Activated CD4-positive, alpha-beta memory T cell treated with anti-CD3 and anti-CD28 coated beads for 36 hours (primary cell): ENCODE measurements at places on chromosomes 5 and 9. TPM values are rescaled to one million over a fixed set of nuclear protein-coding genes. Genes with fewer than 3 reads are reported as not detected.

GRCh38 chr5:88558366-88558765, 289.7 kb upstream of the TMEM161B start:
- no peaks in the 10 kb centered on the region for H3K36me3 ChIP-seq
- no peak overlapping the region for H3K27ac ChIP-seq
- H3K4me1 ChIP-seq, result no peaks in the 10 kb centered on the region
- DNase-seq, result no peak

The WNT8A gene
- not detected for total RNA-seq

DNA sequence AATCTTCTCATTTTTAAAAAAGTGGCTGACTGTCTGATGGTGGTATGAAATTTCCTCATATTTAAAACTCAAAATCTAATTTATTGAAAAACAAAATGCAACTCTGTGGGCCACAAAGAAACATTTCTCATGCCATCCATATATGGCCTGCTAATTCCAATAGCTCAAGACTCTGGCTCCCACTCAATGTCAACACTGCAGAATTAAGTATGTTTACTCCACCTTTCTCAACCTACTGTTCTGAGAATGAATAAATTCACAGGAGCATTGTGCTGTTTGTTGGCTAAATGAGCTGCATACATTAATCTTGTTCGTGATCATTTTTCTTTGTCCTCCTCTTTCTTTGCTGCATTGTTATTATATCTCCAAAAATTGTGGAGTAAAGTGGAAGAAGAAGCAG, 79.5 kb upstream of the GABRG2 start:
- no peak overlapping the region for H3K27ac ChIP-seq
- no peaks in the 10 kb centered on the region for H3K36me3 ChIP-seq
- H3K4me3 ChIP-seq, result no peak overlapping the region
- H3K27me3 ChIP-seq, result no peaks in the 10 kb centered on the region
- DNase-seq, result no peak

DNA sequence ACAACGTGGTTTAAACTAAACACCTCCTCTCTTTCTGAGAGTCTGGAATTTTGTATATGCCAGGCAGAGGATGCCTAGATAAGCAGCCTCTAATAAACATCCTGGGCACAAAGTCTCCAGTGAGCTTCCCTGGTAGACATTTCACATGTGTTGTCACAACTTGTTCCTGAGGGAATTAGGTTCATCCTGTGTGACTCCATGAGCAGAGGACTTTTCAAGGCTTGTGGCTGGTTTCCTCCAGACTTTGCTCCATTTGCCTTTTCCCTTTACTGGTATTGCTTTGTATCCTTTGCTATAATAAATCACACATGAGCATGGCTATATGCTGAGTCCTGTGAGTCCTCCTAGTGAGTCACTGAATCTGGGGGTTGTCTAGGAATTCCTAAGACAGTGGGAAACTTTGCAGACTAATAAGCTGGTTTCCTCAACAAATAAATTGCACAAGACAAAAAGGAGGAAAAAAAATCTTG, 77.4 kb downstream of the NR2F1-AS1 start:
- H3K36me3 ChIP-seq, result no peaks in the 10 kb centered on the region
- H3K4me3 ChIP-seq, result no peak overlapping the region
- peaks cover 6% of the 10 kb centered on the region for H3K27me3 ChIP-seq
- no peak for DNase-seq

DNA sequence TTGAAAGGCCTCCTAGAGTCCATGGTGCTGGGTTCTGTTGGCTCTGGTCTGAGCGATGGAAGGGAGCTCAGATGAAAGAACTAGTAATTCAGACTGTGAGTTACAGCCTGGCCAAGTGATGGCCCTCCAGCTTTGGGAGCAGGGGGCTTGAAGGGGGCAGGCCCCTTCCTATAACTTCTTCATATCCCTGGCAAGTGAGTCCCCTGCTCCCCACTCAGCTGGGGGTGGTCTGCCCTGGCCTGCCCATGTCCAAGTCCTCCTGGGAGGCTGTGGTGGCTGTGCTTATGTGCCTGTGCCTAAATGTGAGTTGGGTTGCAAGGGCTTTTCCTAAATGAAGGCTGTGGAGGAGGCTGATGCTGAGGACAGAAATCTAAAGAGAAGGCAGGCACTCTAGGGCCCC, 80.1 kb downstream of the MACROH2A1 start:
- H3K27ac ChIP-seq, result no peak overlapping the region
- DNase-seq, result no peak
- H3K4me1 ChIP-seq, result no peaks in the 10 kb centered on the region
- H3K36me3 ChIP-seq, result no peaks in the 10 kb centered on the region
- no peaks in the 10 kb centered on the region for H3K27me3 ChIP-seq

The PCDHB9 gene
- not detected for total RNA-seq

DNA sequence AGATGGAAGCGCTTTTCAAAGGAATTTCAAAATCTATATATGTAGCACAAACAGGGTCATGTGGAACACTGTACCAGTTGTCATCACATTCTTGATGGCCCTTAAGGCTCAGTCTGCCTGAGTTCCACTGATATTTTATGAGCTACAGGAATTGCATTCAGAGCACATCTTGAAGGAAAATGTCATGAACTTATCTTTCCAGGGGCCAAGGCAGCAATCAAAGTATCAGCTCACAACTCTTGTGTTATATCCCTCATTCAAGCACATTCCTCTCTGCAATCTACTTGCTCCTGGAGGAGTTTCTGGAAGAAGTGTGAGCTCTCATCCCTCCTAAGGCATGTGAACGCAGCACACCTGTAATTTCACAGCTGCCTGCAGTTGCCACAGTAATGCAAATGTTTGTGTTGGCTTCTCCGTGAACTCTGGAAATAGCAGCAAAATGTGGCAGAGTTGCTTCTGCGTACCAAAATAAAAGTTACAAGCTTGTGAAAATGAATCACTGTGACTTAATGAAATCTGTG, 89.7 kb upstream of the EQTN start:
- no peak overlapping the region for H3K27ac ChIP-seq
- DNase-seq, result no peak
- no peaks in the 10 kb centered on the region for H3K36me3 ChIP-seq
- no peak overlapping the region for H3K4me3 ChIP-seq
- no peaks in the 10 kb centered on the region for H3K27me3 ChIP-seq

The ZER1 gene
- 18.0 TPM for total RNA-seq

The ARHGEF28 gene
- total RNA-seq, result 0.05 TPM

DNA sequence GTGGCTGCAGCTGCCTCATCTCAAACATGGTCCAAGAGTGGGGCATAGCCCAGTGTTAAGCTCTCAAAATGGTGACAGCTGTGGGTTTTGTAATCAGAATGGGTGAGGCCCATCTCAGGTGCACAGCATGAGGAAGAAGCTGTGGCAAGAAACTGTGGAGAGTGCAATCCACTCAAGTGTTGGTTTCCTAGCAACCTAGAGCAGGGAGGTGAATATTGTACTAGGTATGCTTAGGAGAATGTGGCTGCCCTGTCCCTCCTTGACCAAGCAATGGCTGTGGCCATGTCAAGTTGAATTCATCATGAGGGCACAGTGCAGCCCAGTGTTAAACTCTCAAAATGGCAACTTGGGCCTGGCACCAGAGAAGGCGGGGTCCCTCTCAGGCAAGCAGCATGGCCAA, 160.5 kb upstream of the KCNN2 start:
- H3K27ac ChIP-seq, result no peak overlapping the region
- H3K4me1 ChIP-seq, result no peaks in the 10 kb centered on the region
- no peak for DNase-seq
- H3K4me3 ChIP-seq, result no peak overlapping the region
- no peaks in the 10 kb centered on the region for H3K27me3 ChIP-seq

The EGR1 gene
- total RNA-seq, result 64.2 TPM

DNA sequence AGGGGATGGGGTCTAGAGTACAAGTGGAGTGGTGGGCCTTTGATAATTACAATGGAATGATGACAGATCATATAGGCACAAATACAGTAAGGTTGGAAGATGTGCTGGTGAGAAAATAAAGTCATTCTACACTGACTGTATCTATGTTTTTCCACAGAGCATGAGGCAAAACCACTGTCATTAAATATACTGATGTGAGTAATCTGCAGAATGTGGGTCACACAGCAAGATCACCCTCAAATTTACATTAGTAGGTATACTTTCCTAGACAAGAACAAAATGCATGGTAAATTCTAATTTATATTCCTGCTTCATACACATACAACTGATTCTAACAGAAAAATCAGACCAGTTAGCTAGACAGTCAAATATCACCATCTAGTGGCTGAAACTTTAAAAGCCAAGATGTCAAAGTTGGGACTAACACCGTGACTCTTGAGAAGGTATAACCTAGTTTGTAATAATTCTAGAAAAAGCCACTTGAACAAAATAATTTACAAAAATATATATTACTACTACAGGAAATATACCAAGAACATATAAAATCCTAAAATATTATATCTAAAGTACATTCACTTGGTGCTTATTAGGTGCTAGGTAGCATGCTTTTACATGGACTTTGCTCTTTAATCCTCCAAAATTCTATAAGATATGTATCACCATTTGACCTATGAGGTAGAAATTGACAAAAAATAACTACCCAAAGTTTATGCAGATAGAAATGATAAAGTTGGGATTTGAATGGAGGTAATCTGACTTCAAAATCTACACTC, 19.5 kb downstream of the TTC33 start:
- peaks cover 25% of the 10 kb centered on the region for H3K36me3 ChIP-seq
- DNase-seq, result no peak
- no peaks in the 10 kb centered on the region for H3K27me3 ChIP-seq
- H3K27ac ChIP-seq, result no peak overlapping the region

GRCh38 chr5:93674866-93675459, 66.4 kb downstream of the POU5F2 start:
- H3K27ac ChIP-seq, result no peak overlapping the region
- H3K4me1 ChIP-seq, result no peaks in the 10 kb centered on the region
- no peaks in the 10 kb centered on the region for H3K27me3 ChIP-seq
- DNase-seq, result no peak
- H3K4me3 ChIP-seq, result no peak overlapping the region

GRCh38 chr9:18404434-18405029, 69.4 kb upstream of the ADAMTSL1 start:
- H3K4me3 ChIP-seq, result no peak overlapping the region
- no peak overlapping the region for H3K27ac ChIP-seq
- no peak for DNase-seq
- no peaks in the 10 kb centered on the region for H3K4me1 ChIP-seq
- H3K27me3 ChIP-seq, result no peaks in the 10 kb centered on the region
- H3K36me3 ChIP-seq, result no peaks in the 10 kb centered on the region

GRCh38 chr5:150068472-150068871, 17.9 kb downstream of the CSF1R start:
- peaks cover 12% of the 10 kb centered on the region for H3K4me1 ChIP-seq
- peaks cover 2% of the 10 kb centered on the region for H3K27me3 ChIP-seq
- H3K4me3 ChIP-seq, result no peak overlapping the region
- DNase-seq, result no peak
- no peak overlapping the region for H3K27ac ChIP-seq

DNA sequence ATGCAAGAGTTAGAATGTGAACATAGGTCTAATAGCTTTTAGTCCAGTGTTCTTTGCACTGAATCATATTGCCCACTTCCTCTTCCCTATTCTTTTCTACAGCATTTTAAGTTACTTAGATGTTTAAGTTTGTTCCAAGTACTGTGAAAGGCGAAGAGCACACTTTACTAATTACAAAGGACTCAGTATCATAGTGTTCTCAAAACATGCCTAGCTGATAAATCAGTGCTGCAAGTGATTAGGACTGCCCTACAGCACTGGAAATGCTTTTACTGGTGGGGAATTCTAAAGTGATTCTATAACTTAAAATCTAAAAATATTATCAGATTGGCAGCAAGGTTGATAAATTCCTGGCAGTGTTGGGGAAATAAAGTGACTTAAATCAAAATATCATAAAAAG, 177.9 kb upstream of the KCNN2 start:
- no peak overlapping the region for H3K27ac ChIP-seq
- DNase-seq, result no peak
- H3K36me3 ChIP-seq, result no peaks in the 10 kb centered on the region
- H3K4me3 ChIP-seq, result no peak overlapping the region
- H3K27me3 ChIP-seq, result no peaks in the 10 kb centered on the region

DNA sequence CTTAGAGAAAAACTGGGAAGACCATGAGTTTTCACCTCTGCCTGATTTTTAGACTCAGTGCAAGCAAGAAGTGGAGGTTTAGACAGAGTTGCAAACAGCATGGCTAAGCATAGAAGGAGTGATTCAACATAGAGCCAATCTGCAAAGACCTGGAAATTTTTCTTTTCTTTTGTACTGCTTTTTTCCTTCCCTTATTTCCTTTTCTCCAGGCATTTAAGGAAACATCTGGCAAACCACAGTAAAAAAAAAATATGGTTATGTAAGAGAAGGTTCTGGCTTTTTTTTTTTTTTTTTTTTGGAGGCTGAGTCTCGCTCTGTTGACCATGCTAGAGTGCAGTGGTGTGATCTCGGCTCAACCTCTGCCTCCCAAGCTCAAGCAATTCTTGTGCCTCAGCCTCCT, 16.6 kb upstream of the DCAF12 start:
- no peak overlapping the region for H3K27ac ChIP-seq
- peaks cover 4% of the 10 kb centered on the region for H3K4me1 ChIP-seq
- no peaks in the 10 kb centered on the region for H3K36me3 ChIP-seq
- H3K4me3 ChIP-seq, result no peak overlapping the region

DNA sequence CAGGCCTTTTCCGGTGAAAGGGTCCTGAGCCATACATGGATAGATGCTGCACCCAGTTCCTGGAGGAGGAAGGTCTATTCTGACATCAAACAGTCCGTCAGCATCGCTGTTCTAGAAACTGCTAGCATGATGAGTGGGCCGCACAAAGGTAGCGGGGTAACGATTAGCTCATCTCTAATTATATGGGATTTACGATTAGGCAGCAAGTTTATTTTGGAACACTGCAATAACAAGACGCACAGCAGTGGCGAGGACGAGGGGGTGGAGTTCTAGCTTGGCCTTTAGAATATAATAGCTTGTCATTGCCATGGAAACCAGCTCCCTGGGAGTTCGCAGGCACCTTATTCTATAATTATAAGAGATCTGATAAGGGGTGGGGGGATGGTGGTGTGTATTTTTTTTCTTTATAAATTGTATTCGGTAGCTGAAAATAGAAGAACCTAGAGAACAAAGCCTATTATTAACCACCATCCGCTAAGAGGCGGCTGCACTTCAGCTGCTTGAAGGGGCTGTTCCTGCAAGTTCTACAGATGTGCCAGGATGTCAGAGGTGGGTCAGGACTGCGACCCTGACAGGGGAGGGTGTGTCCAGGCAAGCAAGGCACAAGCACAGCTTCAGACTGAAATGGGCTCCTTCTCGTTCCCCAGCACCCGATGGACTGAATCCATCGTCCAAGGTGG, 311.0 kb downstream of the AGTPBP1 start:
- no peaks in the 10 kb centered on the region for H3K36me3 ChIP-seq
- H3K4me3 ChIP-seq, result no peak overlapping the region
- DNase-seq, result no peak

The GRXCR2 gene
- total RNA-seq, result not detected

DNA sequence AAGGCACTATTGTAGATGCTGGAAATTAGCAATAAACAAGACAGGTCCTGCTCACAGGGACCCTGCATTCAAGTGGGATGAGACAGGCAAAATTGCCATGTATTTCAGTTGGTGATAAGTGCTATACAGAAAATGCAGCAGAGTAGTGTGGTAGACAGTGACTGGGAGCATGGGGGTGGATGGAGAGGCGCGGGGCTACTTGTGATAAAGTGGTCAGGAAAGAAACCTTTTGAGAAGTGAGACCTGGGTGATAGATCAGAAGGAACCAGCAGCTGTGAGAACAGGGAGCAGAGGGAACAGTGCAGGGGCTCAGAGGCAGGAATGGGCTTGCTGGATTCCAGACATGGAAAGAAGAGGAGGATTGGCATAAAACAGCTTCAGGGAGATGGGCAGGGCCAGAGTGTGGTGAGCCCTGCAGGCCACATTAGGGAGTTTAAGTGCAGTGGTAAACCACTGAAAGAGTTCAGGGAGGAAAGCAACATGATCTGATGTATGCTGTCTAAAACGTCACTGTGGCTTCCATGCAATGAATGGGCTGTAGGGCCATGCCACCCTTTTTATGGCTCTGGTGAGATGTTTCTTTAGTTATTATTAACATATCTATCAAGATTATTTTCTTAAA, 7.3 kb downstream of the CRHBP start:
- no peaks in the 10 kb centered on the region for H3K36me3 ChIP-seq
- H3K27ac ChIP-seq, result no peak overlapping the region
- no peak overlapping the region for H3K4me3 ChIP-seq
- peak; percentile 19 for DNase-seq
- peaks cover 9% of the 10 kb centered on the region for H3K27me3 ChIP-seq
